Retinal pigment epithelial cell (primary cell): ENCODE measurements at places on chromosomes 7 and 10.

DNA sequence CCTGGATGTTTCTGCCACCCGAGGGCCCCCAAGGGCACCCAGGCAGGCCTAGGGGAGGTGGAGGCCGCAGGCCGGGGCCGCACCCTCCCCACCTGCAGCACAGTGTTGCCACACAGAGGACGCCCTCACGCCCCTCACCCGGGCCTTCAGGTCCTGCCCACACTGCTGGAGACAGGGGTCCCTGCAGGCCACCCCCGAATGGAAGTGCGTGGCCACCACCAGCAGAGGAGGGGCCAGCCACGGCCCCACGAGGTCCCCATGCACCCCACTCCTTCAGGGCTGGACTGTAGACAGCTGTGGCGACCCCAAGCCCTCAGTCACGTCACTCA is 35.4 kb downstream of the ADAP1 start:
- no peak for DNase-seq

GRCh38 chr10:4767033-4767814 is 58.8 kb upstream of the AKR1E2 start:
- DNase-seq = no peak

GRCh38 chr7:41425926-41426325 is 277.0 kb downstream of the INHBA start:
- no peak for DNase-seq

DNA sequence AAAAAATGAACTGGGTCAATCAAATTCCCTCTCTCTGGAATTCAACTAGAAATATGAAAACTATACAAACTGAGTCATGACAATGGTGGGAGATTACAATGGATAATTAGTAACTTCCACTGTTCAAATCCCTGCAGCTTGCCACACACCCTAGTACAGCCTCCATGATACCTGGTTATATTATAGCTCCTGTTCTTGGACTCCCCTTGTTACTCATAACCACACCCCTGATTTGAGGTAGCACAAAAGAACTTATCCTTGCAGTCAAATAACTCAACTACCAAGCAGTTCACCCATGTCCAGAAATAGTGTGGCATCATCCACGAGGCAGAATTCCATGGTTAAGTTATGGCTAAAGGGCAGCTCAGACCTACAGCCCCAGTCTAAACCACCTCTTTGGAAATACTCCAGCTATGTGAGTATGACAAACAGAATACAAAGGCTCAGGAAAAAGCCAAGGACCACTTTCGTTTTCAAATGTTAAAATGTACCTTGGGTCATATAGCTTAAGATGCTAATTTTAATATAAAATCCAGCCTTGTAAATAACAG is 164.7 kb downstream of the CPEB3 start:
- DNase-seq = peak; percentile 32

GRCh38 chr10:3961082-3961481 is 176.1 kb upstream of the KLF6 start:
- DNase-seq = no peak

DNA sequence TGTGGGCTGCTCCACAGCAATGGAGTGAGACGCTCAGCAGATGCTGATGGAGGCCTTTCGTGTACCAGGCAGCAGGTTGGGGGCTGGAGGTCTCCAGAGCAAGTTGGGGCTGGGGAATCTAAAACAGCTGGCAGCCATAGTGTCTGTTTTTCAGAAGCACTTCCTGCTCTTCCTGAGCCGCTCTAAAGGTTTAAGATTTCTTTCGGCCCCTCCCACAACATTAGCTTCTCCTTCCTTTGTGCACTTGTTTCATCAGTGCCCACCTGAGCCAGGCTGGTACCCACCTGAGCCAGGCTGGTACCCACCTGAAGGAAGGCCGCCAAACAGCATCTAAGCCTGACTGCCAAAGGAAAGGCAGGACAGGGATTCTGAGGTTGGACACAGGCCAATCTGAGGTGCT is 18.4 kb upstream of the WAPL start:
- DNase-seq = no peak

DNA sequence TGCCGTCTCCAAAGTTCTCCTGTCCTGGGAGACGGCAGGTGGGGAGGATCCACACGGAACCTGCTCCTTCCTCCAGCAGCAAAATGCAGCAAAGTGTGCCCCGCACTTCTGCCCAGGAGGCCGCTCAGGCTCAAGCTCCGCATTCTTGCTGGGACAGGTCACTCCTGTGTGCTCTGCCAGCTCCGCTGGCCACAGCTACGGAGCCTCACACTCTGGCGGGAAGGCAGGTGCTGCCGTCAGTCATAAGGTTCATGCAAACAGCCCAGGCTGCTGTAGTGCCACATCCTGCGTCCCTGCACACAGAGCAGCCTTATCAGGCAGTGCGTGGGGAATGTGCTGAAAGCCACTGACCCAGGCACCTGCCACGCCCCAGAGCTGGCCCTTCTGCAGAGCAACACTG is 22.4 kb downstream of the ADGRA1 start:
- no peak for DNase-seq

GRCh38 chr10:106189292-106189691 is 975.2 kb downstream of the SORCS1 start:
- peak; percentile 7 for DNase-seq

- DNase-seq = no peak
Measured at GRCh38 chr7:131233193-131233592, 94.5 kb upstream of the MKLN1 start.

DNA sequence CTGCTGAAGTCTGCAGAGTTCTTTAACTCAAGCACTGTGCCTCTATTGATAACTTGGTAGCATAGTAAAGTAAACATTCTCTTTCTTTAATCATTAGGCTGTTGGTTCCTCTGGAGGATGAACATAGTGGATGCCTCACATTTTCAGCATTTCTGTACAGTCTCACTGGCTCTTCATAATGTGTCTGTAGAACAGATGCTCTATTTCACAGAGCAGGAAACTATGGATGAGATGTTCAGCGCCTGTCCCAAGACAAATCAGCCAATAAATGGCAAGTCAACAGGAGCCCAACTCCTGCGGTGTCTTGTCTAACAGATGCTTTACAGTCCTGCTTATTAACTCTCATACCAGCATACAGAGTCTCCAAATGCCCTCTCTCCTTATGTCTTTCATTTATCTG is 36.5 kb downstream of the NRBF2 start:
- no peak for DNase-seq

GRCh38 chr7:107810626-107811025 is 7.6 kb upstream of the SLC26A3 start:
- no peak for DNase-seq

GRCh38 chr7:106848049-106848448 is 17.0 kb upstream of the PIK3CG start:
- no peak for DNase-seq
